ENCODE measurements at places on chromosomes 1 and 21.

DNA sequence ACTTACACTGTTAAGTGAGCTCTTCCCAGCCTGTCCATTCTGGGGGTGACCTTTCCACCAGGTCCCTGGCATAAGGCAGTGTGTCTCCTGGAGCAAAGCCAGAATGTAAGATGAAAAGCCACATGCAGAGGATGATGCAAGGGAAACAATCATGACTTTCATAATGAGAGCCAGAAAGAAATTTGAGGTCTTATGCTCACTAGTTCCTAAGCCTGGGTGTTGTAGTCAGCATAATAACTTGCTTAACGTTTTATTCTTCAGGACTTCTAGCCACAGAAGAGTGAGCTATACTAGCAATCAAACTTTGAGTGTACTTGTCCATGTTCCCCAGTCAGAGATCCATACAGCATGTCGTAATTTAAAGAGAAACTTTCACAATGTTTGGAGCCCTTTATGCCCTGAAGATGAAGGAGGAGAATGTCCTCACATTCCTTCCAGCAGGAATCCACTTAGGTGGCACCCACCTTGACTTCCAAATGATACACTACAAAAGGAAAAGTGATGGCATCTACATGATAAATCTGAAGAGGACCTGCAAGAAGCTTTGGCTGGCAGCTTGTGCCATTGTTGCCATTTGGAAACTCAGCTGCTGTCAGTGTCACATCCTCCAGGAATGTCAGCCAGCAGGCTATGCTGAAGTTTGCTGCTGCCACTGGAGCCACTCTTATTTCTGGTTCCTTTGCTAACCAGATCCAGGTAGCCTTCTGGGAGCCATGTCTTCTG lies 60.5 kb upstream of the FOXD3 start:
- DNase-seq, result no peak

DNA sequence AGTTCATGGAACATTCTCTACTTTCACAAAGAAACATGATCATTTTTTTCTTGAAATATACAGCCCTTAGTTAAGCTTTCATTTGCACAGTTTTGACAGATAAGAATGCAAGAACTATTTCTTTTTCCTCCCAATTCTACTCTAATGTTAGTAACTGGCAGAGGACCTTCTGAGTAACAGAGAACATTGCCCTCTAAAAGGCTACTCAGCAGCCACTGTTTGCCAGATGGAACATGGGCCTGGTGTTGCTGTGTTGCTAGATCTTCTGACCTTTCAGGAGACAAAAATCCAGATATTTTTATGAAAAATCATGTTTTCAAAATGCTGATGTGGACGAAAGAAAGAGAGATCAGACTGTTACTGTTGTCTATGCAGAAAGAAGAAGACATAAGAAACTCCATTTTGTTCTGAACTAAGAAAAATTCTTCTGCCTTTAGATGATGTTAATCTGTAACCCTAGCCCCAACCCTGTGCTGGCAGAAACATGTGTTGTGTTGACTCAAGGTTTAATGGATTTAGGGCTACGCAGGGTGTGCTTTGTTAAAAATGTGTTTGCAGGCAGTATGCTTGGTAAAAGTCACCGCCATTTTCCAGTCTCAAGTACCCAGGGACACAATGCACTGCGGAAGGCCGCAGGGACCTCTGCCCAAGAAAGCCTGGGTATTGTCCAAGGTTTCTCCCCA lies 2.9 kb upstream of the PRDX6 start:
- DNase-seq, result no peak

GRCh38 chr1:200410566-200410878 lies 686 bp upstream of the ZNF281 start:
- DNase-seq, result no peak

DNA sequence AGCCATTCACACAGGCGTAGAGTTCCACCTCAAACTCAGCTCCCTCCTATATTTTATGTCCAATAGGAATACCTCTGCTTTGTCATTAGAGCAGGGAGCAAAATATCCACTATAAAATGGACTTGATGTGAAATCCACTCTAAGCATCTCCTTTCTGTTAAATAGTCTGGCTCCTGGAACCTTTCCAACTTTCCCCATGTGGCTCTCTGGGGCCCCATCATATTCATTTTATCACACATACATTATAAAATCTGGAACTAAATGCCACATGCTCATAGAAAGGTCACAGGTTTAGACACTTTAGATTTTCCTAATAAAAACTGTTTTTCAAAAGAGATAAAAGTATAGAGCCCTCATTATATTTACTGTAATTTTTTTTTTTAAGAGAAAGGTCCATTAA lies 82.1 kb downstream of the PTPN14 start:
- DNase-seq, result no peak

GRCh38 chr1:174976436-174977108 lies 23.2 kb upstream of the CACYBP start:
- no peak for DNase-seq

DNA sequence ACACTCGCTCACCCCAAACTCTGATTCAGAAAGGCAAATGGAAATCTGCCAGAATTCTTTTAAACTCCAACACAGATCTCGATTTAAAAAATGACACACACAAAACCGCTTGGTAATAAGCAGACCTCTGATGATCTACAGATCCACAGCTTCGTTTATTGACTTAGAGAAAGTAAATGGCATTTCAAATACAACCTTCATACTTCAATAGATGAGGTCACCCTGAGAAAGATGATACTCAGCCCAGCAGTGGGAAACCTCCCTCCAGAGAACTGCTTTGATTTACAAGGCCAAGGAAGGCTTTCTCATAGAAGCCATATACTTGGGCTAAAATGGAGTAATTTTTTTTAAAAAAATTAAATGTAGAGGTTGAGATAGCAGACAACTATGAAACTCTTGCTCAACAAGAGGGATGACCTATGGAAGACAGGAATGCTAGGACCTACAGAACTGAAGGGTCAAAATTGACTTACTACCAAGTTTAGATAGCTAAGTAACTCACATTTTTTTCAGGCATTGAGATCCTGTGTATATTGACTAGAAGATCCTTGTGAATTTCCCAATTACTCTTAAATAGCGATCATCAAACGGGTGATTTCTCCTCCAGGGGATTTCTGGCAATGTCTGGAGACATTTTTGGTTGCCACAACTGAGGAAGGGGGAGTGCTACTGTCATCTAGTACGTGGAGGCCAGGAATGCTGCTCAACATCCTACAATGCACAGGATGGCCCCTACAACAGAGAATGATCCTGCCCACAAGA lies 143.9 kb downstream of the CLIC6 start:
- no peak for DNase-seq

DNA sequence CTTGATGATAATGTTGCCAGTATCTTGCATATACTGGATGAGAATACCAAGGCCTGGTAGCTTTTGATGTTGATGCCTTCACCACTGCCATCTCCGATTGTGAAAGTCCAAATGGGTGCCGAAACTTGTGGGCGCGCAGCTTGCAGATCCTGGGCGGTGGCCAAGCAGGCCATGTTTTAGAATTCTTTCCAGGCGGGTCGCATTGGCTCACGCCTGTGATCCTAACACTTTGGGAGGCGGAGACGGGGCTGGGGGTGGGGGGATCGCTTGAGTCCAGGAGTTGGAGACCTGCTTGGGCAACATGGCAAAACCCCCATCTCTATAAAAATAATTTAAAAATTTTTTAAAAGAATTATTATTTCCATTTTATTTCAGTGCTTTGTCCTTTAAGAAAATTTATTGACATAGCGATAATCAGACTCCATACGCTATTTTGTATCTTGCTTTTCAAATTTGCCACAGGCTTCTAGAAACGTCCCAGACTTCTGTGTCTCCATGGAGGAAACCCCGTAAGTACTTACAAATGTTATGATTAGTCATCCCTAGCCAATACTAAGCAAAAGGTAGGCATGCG lies 592 bp upstream of the ZNF326 start:
- no peak for DNase-seq

GRCh38 chr1:175920381-175920780 lies 177.0 kb upstream of the TNR start:
- no peak for DNase-seq

- DNase-seq, result no peak
These were observed 175.7 kb downstream of the TRIM33 start for GRCh38 chr1:114335273-114335672.

- no peak for DNase-seq
These were observed 112.0 kb upstream of the ADAMTS5 start for GRCh38 chr21:27078915-27079314.

DNA sequence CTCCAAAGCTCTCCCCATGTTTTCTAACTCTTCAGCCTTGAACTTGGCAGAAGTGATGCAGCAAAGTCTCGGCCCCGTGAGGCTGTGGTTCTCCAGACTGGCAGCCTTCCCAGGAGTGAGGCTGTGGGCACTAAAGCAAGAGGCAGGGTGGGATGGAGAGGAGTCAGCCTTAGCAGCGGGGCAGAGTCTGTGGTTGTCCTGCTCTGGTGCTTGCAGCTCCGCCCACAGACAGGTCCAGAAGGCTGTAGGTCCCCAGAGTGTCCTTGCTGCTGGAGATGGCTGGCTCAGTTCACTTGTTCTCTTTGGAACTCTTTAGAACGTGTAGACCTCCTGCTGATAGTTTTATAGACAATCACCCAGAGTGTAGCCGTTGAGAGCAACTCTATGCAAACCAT lies 142.6 kb downstream of the AJAP1 start:
- DNase-seq, result no peak

- DNase-seq, result no peak
These were observed 166.5 kb downstream of the PGBD5 start for GRCh38 chr1:230259621-230260020.

GRCh38 chr1:213327017-213327667 lies 276.1 kb downstream of the RPS6KC1 start:
- DNase-seq, result no peak

DNA sequence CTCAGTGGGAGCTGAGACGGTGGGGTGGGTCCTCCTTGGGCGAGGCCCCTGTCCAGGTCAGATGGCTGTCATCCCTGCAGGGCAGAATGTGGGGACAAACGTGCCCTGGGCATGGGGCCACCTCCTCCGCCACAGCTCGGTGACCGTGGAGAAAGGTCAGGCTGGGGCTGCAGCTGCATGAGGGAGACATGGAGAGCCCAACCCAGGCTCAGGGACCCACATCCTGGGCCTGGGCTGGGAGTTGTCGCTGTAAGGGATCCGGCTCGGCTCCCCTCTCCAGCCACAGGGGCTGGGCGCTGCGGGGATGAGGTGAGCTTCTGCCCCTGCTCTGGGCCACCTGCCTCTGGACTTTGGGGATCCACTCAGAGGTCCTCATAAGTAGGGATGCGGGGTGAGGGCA lies 518 bp upstream of the PLCH2 start:
- no peak for DNase-seq

DNA sequence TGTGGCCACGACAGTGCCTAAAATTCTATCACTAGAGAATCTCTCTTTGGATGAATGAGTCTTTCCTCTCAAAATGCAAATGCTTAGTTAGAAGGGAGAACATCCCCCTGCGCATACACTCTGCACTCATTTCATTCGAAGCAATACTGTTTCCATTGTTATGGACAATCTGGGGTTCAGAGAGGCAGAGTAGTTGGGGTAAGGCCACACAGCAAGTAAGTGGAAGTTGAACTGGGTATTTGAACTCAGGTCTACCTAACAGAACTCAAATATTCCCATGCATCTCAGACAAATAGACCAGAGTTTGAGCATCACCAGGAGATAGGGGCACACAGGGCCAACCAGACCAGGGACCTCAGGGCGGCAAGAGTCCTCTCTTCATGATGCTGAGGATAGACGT lies 25.5 kb downstream of the RAP1GAP start:
- no peak for DNase-seq

DNA sequence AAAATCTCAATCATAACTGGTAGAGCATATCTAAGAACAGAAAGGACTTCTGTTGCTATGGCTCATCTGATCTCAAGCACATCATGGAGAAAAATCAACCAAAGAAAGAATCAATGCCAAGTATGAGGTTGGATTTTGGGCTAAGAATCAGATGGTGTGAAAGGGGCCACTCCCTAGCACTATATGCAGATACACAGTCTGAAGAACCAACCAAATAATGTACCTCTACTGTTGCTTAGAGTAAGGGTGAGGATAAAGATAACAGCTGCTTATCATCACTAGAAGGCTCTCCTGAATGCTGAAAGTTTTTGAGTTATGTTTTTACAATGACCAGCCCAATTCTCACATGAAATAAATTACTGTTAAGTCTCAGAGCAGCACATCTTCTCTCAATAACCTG lies 35.6 kb downstream of the ST7L start:
- DNase-seq, result no peak

DNA sequence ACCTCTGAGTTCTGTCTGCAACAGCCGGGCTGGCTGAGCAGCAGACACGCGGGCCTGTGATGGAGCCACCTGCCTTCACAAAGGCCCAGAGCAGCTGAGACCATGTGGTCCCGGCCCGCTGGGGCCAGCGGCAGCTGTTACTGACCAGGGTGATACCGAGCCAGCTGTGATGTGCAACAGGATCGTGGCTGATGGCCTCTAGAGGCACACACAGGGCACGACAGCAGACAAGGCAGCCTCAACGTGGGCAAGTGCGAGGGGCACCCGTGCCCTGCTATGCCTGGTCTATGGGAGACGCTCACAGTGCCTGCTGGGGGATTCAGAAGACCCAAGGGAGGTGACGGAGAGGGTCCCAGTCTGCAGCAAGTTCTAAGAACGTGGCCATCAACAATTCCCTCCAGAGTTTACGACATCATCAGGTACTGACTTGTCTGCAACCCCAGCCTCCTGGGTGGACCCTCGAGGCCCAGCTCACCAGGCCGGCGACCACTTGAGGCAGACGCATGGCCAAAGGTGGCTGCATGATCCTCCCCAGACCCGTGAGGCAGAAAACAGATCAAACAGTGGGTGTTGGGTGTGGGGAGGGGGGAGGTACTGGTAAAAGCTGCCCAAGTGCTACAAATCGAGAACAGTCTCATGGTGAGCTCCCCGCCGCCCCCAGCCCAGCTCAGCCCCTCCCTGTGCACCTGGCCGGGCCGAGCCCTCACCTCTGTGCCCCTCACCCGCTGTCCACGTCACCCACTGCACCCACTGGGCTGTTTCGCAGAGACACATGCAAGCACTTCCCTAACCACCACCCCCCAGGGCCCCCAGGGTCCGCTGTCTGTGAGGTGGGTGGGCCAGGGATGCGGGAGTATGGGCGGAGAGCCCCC lies 6.0 kb downstream of the POFUT2 start:
- no peak for DNase-seq

- no peak for DNase-seq
These were observed 27.4 kb downstream of the SLC5A9 start for GRCh38 chr1:48249868-48250267.

DNA sequence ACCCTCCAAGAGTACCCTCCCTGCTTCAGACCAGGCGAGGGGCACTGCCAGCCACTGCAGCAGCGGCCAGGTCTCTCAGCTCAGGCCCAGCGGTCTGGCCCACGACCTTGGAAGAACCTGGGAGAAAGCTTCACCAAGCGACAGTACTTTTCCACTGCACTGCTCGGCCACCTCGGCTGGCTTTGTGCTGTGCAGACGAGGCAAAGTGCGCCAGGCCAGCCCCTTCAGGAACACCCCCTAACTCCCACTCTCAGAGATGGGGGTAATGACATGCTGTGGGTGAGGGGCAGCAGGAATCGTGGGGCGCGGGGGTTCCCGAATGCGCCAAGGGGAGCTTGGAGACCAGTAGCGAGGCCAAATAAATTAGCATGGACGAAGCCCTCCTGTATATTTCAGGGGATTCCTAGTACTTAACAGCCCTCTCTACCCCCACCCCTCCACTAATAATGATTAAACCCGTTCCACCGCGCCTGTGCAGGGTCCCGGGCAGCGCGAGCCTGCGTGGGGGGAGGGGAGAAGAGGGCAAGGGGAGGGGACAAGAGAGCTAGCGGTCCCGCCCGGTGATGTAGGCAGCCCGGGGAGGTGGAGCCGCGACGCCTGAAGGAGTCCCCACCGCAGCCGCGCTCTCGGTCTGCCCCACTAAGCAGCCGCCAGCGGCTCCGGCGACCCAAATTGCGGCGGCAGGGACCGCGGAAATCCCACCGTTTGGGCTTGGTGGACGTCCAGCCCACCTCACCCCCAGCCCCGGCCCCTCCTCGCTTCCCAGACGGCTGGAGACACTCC lies at the start of gene FAM43B:
FAM43B (plus strand) TSS at position 629 of the 783 bp plus-strand sequence. CDS start 401 bp downstream, outside the sequence.
- DNase-seq, result no peak
